ENCODE measurements at places on chromosomes 7 and 10.
A peak's percentile ranks its signal among the peaks of the same experiment; 100 is the strongest.

DNA sequence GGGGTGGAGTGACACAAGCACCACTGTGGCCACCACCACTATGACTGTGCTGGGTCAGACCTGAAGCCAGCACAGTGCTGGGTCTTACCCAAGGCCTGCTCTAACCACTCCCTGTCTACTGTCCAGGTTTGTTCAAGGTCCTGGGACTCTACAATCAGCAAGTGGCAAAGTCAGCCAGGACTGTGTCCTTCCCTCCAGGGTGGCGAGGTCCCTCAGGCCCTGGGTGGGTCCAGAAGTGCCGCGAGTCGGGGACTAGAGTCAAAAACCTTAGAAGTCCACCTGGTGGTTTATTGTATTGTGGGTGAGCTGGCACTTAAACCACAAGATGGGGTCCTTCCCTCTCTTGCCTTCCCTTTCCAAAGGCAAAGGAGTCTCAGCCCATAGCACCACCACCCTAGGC, 30.8 kb upstream of the AGR3 start:
- no peak for DNase-seq

DNA sequence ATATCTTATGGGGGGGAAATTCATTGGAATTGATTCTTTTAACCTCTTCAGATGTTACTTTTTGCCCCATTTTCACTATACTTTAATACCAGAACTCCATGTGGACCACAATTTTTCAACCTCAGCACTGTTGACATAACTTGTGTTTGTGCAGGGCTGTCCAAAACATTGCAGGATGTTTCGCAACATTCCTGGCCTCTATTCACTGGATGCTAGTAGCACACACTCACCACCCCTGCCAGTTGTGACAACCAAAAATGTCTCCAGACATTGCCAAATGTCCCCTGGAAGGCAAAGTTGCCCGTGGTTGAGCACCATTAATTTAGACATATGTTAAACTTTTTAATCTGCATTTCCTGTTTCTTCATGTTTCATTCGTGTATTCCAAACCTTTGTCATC, 234.7 kb downstream of the GFRA1 start:
- peak; percentile 12 for DNase-seq

- DNase-seq = no peak
Observed at GRCh38 chr10:106515206-106515790, 649.2 kb downstream of the SORCS1 start.

DNA sequence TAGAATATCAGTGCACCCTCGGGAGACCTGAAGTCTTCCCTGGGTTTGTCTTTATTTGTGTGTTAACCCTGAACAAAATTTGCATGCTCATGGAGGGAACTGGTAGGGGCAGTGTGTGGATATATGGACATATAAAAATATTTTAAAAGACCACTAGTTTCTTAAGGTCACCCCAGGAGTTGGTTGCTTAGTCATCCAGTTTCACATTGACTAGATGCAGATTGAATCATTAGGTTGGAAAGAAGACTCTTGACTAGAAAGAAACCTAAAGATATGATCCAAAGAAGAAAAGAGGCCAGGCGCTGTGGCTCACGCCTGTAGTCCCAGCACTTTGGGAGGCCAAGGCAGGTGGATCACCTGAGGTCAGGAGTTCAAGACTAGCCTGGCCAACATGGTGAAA, 137.1 kb downstream of the KAT6B start:
- DNase-seq = no peak

- DNase-seq = peak; percentile 88
Observed at GRCh38 chr7:102991540-102992214, 78.9 kb downstream of the LRRC17 start.

- DNase-seq = no peak
Observed at GRCh38 chr7:45086331-45087065, 2.3 kb downstream of the NACAD start.

GRCh38 chr7:78412216-78412858, 613.8 kb downstream of the PHTF2 start:
- DNase-seq = no peak

DNA sequence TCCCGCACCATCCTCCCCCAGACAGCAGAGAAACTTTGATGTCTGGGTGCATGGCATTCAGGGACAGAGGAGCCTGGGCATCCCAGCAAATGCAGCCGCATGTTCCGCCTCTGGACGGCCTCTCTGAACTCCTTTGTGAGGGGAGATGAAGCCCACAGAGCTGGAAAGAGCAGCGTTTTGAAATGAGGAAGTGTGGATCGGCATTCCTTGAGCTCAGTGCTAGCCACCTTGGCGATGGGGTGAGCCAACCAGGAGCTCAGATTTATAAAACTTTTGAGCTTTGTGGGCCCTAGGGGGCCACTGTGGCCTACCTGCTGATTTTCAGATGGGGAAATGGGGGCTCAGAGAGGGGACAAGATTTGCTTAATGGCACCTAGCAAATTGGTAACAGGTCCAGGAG, 126.4 kb upstream of the TCF7L2 start:
- no peak for DNase-seq

GRCh38 chr10:725786-726185, 36.3 kb upstream of the DIP2C start:
- no peak for DNase-seq

GRCh38 chr7:151245360-151246101, 3.0 kb downstream of the SMARCD3 start:
- DNase-seq = no peak

DNA sequence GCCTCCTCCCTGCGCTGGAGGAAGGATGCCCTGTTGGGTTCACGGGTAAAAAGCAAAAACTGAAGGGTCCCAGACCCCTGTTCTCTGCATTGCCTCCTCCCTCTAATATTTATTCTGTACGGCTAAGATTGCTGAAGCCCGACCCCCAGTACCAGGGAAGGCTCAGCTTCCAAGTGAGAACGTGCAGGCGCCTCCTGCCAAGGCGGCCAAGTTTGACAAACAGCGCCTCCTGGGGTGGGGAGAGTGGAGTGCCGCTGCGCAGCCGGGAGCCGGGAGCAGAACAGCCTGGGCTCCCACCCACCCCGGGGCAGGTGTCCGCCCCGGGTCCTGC, 4.7 kb upstream of the EBF3 start:
- no peak for DNase-seq

- DNase-seq = peak; percentile 12
Observed at GRCh38 chr10:43396928-43397624, 11.9 kb downstream of the HNRNPF start.

DNA sequence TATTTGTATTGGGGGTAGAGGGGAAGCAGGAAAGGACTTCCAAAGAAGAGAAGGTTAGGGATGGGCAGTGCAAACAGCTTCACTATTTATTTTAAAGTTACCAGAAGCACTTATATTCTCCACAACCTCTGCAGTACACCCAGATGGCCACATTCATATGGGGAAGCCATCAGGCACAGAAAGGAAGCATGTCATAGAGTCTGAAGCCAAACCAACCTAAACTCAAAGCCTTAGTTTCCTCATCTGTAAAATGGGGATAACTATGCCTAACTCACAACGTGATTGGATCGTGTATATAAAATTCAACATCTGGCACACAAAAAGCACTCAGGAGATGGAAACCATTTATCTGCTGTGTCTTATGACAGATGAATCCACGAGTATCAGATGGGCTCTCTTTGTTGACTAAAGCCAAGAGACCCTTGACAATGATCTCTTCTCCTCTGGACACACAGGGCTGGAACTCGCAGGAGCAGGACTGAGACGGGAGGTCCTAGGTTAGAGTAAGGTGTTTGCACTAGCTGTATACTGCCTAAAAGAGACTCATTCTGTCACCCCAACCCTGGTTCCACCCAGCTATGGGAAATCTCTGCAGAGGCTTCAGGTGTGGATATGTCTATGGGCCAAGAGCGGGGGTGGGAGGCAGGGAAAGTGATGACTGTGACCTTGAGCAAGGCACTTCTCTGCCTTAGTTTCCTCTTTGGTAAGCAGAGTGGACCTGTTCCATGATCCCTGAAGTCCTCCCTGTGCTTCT, 1.8 kb downstream of the KIAA1549 start:
- DNase-seq = no peak

DNA sequence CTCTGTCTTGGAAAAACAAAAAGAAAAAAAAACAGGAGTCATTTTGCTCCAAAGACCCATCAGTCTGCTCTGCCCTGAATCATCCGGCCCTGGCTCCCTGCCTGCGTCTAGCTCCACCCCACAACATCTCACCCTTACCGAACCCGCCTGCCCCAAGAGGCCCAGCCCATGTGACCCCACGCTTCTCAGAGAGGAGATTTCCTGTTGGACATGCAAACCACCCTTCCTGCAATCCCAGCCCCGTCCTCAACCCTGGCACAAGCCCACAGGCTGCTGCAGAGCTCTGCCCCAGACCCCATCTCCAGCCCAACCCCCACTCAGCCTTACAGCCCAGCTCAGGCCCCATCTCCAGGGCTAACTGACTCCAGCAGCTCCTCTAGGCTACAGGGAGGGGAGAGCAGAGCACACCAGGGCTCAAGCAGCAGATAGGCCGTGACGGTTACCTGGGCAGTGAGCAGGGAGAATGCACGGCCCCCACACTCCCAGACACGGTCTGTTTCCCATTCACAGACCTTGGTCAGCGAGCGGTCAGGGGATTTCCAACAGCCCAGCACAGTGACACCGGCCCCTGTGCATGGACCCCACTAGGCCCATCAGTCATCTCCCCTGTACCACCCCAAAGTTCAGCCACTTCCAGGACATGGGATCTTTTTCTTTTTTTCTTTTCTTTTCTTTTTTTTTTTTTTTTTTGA, 69.9 kb upstream of the GTF2I start:
- peak; percentile 68 for DNase-seq

DNA sequence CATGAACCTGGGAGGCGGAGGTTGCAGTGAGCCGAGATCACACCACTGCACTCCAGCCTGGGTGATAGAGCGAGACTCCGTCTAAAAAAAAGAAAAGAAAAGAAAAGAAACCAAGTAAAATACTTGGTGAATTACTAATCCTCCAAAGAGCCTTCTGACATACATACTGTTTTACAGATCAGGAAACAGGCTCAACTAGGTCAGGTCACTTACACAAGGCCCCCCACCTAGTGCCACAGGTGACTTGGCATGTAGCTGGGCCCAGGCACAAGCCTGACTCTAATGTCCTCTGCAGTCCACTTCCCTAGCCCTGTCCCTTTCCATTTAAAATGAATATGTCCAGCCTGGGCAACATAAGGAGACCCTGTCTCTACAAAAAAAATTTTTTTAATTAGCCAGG, 157.0 kb downstream of the TPST1 start:
- DNase-seq = no peak

DNA sequence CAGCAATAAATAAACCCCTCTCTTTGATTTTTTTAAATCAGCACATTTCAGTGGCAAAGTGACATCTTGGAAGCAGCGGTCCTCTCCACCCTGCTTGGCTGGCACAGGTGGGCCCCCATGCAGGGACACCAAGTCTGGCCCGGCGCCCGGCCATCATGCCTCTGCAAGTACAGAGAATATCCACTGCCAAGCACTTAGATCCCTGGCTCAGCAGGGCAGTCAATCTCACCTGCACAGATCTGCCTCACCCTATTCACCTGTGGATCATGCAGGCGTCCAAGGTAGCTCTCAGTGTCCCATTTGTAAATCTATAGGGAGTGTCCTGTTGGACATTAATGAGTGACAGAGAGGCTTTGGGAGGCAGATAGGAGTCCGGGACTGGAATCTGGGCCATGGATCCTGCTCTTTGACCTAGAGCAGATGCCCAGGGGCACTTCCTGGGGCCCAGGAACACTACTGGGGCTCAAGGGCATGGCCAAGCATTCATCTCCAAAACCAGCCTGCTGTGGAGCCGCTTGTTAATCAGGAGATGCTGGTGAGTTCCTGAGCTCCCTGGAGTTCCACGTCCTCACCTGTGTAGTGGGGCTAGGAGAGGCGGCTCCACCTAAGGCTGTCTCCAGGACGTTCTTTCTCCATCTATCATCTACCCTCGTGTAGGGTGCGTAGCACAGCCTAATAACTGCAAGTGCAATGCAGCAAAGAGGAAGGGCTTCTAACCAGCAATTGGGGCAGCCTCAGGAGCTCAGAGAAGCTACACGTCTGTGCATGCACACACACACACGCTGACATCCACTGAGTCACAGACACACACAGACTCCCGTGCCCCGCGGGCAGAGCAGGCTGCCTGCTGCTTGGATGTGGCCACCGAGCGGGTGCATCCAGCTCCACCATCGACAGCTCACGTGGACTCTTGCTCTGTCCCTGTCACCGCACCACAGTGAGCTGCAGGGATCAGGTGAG, 123.6 kb downstream of the OAT start:
- DNase-seq = no peak

- no peak for DNase-seq
Observed at GRCh38 chr10:71397296-71398212, 834 bp downstream of the CDH23 start.

DNA sequence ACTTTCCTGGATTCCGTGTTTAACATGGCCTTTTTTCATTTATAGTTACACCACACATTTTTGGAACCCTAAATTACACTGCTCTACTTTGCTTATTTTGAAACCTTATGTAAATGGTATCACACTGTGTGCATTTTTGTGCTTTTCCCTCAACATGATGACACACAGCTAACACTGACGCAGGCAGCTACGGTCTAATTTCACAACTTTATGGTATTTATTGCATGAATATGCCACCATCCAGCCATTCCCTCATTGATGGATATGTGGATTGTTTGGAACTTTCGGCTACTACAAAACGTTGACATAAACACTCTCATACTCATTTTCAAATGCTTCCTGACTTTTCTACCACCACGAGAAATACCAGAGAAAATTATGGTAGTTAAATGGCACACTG, 6.9 kb downstream of the PAPOLB start:
- DNase-seq = no peak

GRCh38 chr7:95376632-95377400, 19.4 kb downstream of the PON3 start:
- no peak for DNase-seq

DNA sequence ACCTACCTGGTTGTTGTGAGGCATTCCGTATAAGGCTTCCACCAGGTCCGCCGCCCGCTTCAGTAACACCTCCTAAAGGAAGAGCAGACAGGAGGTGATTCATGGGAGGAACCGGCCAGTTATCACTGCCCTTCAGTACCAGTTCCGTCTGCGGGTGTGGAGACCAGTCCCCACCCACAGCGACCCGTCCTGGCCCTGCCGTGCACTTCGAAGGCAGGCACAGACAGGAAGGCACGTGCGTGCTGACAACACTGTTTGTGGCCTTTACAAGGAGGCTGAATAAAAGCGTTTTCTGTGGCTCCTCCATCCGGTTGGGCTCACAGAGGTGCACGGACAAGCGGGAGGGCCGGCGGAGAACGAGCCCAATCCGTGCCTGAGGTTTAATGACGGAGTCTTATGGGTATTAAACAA, 120.9 kb downstream of the EBF3 start:
- DNase-seq = no peak

- no peak for DNase-seq
Observed at GRCh38 chr7:2982831-2983230, 60.8 kb downstream of the CARD11 start.

GRCh38 chr7:2975821-2976371, 67.8 kb downstream of the CARD11 start:
- no peak for DNase-seq
